ENCODE measurements at places on chromosomes 12 and 14.

- DNase-seq = no peak
These were observed 74.0 kb downstream of the TSPAN9 start for GRCh38 chr12:3150931-3151835.

- DNase-seq = no peak
These were observed 2.0 kb upstream of the ANG start for GRCh38 chr14:20686386-20687143.

- peak; percentile 67 for DNase-seq
These were observed 101.0 kb downstream of the BEGAIN start for GRCh38 chr14:100486025-100486828.

DNA sequence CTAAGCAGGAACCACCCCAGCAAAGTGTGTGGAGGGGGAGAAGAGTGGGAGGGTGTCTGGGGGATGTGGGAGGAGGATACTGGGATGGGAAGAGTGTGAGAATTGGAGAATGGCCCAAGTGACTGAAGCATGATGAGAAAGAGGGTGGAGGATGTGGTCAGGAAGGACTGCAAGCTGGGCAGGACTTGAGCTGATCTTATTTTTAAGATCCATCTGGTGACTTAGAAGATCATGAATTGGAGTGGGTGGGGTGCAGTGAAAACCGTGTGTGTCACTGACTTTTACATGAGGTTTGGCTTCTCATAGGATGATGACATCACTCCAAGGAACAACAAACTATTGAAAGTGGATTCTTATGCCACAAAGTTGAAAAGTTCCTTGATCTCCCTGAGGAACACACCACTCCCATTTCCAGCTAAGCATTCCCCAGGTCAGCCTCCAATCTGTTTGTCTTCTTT lies 287.5 kb downstream of the GALC start:
- DNase-seq = no peak

DNA sequence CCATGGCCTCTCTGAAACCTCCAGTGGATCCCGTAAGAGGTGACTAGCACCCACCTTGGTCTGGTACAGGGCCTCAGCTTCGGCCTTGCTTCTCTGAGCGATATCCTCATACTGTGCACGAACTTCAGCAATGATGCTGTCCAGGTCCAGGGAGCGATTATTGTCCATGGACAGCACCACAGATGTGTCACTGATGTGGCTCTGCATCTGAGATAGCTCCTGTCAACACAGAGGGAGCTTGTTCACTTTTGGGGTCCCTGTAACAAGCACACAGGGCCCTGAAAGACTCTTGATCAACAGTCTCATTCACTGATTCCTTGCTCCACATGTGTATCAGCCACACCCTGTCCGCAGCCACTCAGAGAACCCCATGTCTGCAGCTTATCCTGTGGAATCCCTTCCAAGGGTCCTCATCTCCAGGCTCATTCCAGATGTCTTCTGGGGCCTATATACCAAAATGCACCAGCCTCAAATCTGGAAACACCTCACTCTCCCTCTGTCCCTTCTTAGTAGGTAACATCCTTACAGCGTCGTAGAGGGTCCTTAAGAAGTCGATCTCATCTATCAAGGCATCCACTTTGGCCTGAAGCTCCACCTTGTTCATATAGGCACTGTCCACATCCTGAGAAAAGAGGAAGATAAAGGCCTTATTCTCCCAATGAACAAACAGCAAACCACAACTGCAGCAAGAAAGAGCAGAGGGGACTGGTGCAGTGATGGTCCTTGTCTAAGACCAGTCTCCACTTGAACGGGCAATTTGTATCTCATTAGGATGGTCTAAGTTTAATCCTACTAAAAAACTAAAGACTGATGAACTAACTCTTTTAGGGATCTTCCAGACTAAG lies 3.5 kb downstream of the KRT3 start:
- no peak for DNase-seq

GRCh38 chr12:108700833-108701541 lies 30.3 kb downstream of the CORO1C start:
- DNase-seq = no peak

- no peak for DNase-seq
These were observed 5.7 kb downstream of the NAP1L1 start for GRCh38 chr12:76078748-76079147.

DNA sequence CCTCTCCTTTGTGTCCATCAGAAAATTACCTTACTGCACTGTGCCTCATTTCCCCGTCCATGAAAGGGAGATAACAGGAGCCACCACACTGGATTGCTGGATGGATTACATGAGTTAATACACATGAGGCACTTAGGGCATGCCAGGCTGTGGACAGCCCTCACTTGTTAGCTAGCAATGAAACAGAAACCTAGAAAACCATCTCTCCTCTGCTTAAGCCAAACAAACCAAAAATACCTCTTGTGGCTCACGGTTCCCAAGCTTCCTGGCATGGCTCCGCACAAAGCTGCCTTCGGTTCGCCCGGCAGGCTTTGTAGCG lies 660 bp upstream of the HCFC2 start:
- no peak for DNase-seq

GRCh38 chr12:63298386-63298930 lies 147.5 kb upstream of the AVPR1A start:
- DNase-seq = no peak

DNA sequence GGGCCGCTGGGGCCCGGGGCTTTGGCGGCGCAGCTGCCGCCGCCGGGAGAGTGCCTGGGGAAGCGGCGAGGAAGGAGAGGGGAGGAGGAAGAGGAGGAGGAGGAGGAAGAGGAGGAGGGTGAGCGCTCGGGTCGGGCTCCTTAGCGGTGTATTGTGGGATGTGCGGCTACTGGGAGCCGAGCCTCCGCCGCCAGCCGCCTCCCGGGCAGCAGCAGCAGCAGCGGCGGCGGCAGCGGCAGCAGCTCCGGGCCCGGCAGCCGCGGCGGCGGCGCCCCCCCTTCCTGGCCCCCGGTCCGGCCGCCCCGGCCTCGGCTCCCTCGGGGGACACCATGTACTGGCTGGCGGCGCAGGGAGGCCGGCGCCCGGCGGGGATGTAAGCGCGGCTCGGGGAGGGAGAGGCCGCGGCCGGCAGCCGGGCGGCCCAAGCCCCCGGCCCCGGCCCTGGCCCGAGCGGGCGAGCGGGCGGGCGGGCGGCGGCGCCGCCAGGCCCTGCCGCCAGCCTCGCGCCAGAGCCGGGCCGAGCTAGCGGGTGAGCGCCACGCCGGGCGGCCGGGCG lies at the start of gene SETD1B:
SETD1B (plus strand) TSS at position 149 of the 556 bp plus-strand sequence. CDS start 729 bp downstream, outside the sequence.
- DNase-seq = no peak

DNA sequence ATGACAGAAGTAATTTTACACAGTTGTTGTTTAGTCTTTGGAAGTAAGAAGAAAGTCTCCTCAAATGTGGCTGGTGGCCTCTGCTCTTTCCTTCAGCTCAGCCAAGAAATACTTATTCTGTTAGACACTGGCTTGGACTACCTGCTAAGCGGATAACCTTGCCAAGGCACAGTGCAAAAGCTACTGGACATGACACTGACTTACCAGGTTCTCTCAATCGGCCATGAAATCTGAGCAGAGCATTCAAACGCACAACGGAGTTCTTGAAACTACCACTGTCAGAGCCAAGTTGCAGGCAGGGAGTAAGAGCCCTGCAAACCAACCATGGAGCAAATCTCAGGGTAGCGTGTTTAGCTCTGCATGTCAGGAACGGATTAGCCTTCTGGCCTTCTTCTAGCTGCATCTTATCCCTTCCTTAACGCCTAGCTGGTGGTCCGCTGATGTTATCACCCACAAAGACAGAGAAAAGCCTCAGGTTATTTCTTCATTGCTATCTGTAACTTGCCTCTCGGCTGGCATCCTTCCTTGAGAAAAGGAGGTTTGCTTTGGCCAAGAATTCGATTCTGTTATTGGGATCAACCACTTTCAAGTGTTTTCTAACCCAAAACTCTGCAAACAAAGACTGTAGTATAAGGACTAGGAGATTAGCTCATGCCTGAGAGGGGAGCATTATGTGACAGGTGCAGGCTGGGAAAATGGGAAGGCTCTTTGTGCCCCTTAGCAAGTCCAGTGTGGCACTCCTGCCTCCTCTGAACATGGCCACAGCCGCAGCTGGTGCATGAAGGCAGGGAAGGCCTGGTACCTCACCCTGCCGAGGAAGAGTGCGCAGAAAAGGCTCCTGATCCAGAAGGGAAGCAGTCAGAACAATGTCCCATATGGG lies 223.4 kb downstream of the GLT1D1 start:
- no peak for DNase-seq

DNA sequence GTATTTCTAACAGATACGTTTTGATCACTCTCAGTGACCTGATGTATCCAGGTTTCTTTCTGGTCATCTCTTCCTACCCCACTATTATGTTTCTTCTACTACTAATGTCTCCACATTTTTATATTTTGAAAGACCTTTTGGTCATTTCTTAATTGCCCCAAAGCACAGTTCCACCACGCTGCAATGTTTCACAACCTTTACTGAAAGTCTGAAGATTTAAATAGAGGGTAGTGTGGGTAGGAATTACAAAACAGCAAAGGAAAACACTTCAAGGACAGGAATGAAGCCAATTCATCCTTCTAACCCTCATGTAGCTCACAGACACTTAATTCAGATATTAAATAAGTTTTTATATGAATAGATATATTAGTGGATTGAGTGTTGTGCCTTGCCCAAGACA lies 36.1 kb upstream of the SLC16A7 start:
- no peak for DNase-seq

GRCh38 chr14:20657216-20658211 lies 16.0 kb upstream of the OR6S1 start:
- no peak for DNase-seq

GRCh38 chr14:86193756-86194155 lies 663.8 kb downstream of the FLRT2 start:
- DNase-seq = no peak

- no peak for DNase-seq
These were observed 28.9 kb upstream of the EGLN3 start for GRCh38 chr14:33979613-33980276.

DNA sequence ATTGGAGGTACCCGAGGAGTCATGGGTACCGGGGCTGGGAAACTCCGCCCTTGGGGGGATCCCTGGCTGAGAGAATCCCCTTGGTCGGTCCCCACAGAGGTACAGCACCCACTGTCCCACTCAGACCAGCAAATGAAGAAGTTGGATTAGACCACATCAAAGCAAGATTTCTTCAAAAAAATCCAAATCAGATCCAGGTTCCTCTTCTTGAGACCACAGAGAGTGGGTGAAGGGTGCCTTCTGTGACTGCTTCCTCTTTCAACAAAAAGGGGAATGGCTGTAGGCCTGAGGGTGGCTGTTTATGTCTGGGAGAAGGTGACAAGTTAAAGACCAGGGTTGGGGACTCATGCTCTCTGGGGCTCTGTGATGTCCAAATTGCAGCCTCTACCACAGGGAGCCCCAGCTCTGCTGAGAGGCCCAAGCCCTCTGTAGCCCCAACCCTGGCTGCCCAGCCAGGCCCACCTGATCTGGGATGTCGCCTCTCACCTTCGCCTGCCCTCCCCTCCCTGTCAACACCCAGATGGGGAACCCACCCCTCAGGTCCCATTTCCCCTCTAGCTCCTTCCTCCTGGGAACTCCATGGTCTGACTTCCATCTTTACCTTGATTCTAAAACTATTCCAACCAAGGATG lies 50.9 kb downstream of the ZFP36L1 start:
- no peak for DNase-seq

- no peak for DNase-seq
These were observed 15.3 kb downstream of the RNASE2 start for GRCh38 chr14:20970647-20970982.

GRCh38 chr14:40629144-40629543 lies 977.5 kb upstream of the LRFN5 start:
- DNase-seq = no peak

- DNase-seq = no peak
These were observed 38.1 kb downstream of the GOLGA5 start for GRCh38 chr14:92832137-92832700.

DNA sequence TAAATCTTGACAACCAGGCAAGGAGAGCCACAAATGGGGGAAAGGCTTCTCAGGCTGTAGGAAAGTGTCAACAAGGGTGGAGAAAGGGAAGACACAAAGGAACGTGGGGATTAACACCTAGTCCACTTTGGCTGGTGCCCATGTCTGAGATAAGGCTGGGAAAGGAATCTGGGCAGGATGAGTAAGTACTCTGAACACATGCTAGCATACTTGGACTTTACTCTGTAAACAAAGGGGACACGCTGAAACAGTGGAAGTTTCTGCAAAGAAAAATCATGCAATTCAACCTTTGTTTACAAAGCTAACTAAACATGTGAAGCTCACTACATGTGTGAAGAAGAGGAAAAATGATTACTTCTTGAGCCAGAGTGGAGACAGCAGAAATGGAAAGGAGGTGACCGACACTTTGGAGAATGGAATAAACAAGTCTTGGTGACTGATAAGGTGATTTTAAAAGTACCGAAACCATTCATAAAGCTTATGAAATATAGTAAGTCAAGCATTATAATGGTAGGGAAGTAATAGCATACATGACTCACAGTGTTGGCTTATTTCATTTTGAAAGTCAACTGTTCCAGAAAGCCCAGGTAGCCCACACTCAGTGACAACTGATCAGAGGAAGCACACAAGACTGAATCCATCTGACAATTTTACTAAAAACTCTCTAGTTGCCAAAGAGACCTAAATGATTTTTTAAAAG lies 13.2 kb downstream of the CPNE8 start:
- DNase-seq = no peak

DNA sequence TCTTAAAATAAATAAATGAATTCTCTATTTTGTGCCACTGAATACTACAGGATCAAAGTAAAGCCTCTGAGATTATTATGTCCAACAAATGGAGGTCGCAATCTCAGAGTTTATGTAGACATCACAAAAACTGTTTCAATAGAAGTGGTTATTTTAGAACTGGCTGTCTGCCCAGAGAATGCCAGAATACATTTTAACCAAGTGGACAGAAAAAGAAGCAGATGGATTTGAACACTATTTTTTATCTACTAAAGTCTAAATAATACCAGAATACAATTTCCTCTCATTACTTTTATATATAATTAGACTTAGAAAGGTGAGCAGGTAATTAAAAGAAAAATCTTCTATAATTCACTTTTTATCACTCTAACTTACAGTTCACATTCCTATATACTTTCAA lies 118.3 kb downstream of the MED13L start:
- DNase-seq = no peak

DNA sequence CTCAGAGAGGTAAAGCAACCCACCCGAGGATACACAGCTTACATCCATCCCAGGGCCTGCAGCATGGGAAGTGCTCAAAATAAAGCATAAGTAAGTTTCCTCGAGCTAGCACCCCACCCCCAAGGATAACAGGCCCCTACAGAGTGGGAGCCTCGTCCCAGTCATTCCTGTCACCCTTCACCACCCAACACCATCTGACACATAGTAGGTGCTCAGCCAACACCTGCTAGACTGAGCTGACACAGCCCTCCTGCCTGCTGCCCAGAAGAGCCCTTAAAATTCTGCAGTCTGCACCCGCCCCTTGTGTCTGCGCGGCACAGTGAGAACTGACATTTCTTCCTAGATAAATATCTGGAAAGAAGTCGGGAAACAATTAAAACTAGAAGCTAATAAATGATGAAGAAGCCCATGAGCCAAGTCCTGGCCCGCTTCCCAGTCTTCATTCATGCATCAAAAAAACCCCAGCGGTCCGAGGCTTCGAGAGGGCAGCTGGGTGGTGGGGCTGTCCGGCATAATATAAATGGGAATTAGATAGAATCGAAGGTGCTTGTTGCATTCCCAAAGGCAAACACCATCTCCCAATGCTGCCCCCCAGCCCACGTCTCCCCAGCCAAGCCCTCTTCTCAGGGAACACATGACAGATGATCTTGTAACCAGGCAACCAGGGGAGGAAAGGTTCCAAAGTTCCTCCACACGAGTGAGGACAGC lies 76.2 kb downstream of the BCL11B start:
- no peak for DNase-seq

- no peak for DNase-seq
These were observed 319.8 kb downstream of the ZFP36L1 start for GRCh38 chr14:68473069-68473468.

GRCh38 chr12:109693653-109694600 lies 19.7 kb upstream of the FAM222A start:
- DNase-seq = no peak

GRCh38 chr12:31507966-31508365 lies 83.0 kb downstream of the DENND5B start:
- no peak for DNase-seq

All from stimulated activated CD4-positive, alpha-beta T cell treated with anti-CD3 and anti-CD28 coated beads, Interleukin-4, amount 100 ng/mL, for 48 hours (primary cell).